Myometrial cell (primary cell): ENCODE measurements at places on chromosomes 13 and 19. TPM values are rescaled to one million over a fixed set of nuclear protein-coding genes. Genes with fewer than 3 reads are reported as not detected.

Gene TSSK6
- 0.35 and 0.86 TPM in 2 replicates for total RNA-seq

Gene MICOS13
- 48.7 and 82.5 TPM in 2 replicates for total RNA-seq

Gene KASH5
- not detected in 2 replicates for total RNA-seq

Gene RNF113B
- not detected in 2 replicates for total RNA-seq

Gene CD22
- total RNA-seq, result 0.71 and 1.4 TPM in 2 replicates

Gene LDLR
- total RNA-seq, result 327 and 357 TPM in 2 replicates
